Neural crest cell (in vitro differentiated cells): ENCODE measurements at places on chromosomes 6 and 20. TPM values are rescaled to one million over a fixed set of nuclear protein-coding genes. Genes with fewer than 3 reads are reported as not detected.

BNIP5 gene
- total RNA-seq, result not detected in 2 replicates

- no peaks in the 10 kb centered on the region for H3K36me3 ChIP-seq
- H3K4me3 ChIP-seq, result no peak overlapping the region
- no peak for DNase-seq
- no peaks in the 10 kb centered on the region for H3K27me3 ChIP-seq
- peaks cover 4% of the 10 kb centered on the region for H3K4me1 ChIP-seq
Observed at GRCh38 chr6:76230711-76231110, 158.2 kb upstream of the IMPG1 start.

DNA sequence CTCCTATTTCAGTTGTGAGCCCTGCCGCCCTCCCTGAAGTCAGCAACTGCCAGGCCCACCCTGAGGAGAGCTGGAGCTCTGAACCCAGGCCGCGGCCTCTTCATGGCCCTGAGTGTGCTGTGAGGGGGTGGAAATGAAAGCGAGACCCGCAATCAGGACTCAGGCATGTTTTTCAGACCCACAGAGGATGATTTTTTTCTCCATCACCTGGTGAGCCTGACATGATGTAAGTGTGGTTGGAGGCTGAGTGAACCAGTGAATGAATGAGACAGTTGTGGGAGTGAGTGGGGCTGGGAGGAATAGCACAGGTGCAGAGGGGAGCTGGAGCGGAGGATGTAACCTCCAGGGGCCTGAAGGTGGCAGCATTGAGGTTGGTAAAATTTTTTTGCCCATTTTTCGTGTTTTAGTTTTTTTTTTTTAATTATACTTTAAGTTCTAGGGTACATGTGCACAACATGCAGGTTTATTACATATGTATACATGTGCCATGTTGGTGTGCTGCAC, 18.3 kb downstream of the RAET1L start:
- H3K4me1 ChIP-seq, result peaks cover 9% of the 10 kb centered on the region
- peak overlapping the region; percentile 59 for H3K4me3 ChIP-seq
- peaks cover 51% of the 10 kb centered on the region for H3K27me3 ChIP-seq
- H3K27ac ChIP-seq, result no peak overlapping the region

DNA sequence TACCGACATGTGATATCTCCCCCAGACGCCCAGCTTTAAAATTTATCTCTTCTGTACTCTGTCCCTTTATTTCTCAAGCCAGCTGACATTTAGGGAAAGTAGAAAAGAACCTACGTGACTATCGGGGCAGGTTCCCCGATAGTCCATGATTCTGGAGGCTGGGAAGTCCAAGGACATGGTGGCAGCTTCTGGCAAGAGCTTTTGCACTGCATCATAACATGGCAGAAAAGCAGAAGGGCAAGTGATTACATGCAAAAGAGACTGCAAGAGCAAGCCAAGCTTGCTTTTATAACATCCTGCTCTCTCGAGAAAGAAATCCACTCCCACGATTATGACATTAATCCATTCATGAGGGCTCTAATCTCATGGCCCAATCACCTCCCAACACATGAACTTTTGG, 113.2 kb downstream of the CD164 start:
- H3K4me3 ChIP-seq, result no peak overlapping the region
- no peak overlapping the region for H3K27ac ChIP-seq
- peaks cover 10% of the 10 kb centered on the region for H3K36me3 ChIP-seq
- H3K27me3 ChIP-seq, result peaks cover 3% of the 10 kb centered on the region
- no peaks in the 10 kb centered on the region for H3K4me1 ChIP-seq
- DNase-seq, result no peak

- H3K4me1 ChIP-seq, result no peaks in the 10 kb centered on the region
- DNase-seq, result no peak
- H3K27ac ChIP-seq, result no peak overlapping the region
- peaks cover 5% of the 10 kb centered on the region for H3K36me3 ChIP-seq
- H3K4me3 ChIP-seq, result no peak overlapping the region
Observed at GRCh38 chr6:25423358-25423757, 144.2 kb downstream of the CARMIL1 start.

DNA sequence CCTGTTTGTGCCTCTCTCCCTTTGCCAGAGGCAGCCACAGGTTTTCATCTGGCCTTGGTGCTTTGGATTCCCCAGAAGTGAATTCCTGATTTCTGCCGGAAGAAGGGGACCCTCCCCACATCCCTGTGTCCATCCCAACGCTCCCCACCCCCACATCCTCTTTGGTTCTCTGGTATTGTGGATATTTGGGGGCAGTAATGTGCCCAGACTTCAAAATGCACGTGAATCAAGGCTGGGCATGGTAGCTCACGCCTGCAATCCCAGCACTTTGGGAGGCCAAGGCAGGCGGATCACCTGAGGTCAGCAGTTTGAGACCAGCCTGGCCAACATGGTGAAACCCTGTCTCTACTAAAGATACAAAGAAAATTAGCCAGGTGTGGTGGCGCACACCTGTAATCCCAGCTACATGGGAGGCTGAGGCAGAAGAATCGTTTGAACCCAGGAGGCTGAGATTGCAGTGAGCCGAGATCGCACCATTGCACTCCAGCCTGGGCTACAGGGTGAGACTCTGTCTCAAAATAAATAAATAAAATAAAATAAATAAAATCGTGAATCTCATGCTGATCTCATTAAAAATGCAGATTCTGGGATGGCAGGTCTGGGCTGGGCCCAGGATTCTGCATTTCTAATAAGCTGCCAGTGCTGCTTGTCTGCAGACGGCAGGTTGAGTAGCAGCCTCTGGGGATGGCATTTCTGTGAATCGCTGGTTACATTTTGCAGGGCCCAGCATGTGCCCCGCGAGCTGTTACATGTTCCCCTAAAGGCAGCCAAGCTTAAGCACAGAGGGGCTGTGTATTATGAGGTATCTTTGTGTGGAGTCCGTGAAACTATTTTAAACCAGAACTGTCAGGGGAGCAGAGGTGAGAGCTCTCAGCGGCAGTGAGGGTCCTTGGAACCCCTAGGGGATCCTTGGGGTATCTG, 49.0 kb downstream of the SYNJ2 start:
- no peaks in the 10 kb centered on the region for H3K36me3 ChIP-seq
- no peak overlapping the region for H3K4me3 ChIP-seq
- H3K27me3 ChIP-seq, result peaks cover 13% of the 10 kb centered on the region
- no peak for DNase-seq

DNA sequence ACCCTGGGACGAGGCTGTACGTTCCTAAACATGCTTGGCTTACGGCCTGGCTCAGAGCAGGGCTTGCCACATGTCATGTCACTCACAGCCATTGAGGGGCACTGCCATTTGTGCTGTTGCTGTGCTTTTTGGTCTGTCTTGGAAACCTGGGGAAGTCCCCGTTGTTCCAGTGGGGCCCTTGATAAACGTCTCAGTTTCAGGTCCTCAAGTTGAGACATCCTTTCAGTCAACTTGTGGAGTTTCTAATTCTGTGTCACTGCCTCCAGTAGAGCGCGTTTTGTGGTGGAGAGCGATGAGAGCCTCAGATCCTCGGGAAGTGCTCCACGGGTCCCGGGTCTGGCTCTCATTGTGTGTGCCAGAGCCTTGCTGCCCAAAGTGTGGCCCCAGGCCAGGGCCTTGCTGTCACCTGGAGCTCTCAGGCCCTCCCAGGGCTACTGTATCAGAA, 43.0 kb upstream of the CCR6 start:
- no peak overlapping the region for H3K4me3 ChIP-seq
- DNase-seq, result no peak
- no peak overlapping the region for H3K27ac ChIP-seq

GRCh38 chr6:1644516-1645060, 34.9 kb downstream of the FOXC1 start:
- H3K27me3 ChIP-seq, result no peaks in the 10 kb centered on the region
- no peaks in the 10 kb centered on the region for H3K4me1 ChIP-seq
- no peak overlapping the region for H3K27ac ChIP-seq
- no peak for DNase-seq
- no peaks in the 10 kb centered on the region for H3K36me3 ChIP-seq
- H3K4me3 ChIP-seq, result no peak overlapping the region

DNA sequence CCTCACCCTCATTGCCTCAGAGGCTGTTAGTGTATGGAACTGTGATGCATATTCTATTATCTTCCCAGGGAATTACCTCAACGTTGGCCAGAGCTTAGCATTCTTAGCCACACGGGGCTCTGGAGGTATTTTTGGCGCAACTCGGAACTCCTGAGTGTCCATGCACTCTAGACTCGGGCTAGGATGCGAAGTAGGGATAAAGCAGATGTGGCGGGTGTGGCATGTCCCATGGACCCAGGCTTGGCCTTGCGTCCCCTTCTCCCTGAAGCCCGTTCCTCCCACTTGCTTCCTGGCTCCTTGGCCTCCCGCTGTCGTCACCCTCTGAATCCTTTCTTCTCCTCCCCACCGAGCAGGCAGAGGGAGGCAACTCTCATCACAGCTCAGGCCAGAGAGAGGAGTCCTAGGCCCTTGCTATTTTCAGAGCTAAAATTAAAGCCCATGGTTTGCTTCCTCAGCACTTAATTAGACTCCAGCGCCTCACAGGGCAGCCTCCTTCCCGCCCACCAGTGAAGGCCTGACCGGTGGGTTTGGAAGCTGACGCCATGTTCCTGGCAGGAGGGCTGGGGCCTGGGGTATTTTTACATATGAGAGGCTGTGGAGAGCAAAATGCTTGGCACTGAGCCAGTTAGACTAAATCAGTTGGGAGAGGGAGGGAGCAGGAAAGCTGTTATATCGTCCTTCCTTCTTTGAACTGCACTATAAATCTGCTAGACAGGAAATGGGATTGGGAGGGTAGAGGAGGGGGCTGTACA, 138.7 kb downstream of the FOXO3 start:
- H3K27ac ChIP-seq, result peak overlapping the region; percentile 67
- DNase-seq, result no peak
- H3K4me1 ChIP-seq, result no peaks in the 10 kb centered on the region
- H3K4me3 ChIP-seq, result no peak overlapping the region
- H3K27me3 ChIP-seq, result no peaks in the 10 kb centered on the region

- DNase-seq, result no peak
- no peak overlapping the region for H3K4me3 ChIP-seq
- H3K4me1 ChIP-seq, result peaks cover 45% of the 10 kb centered on the region
- H3K27ac ChIP-seq, result peak overlapping the region; percentile 44
Observed at GRCh38 chr6:139547122-139547776, 172.8 kb upstream of the CITED2 start.

- no peak overlapping the region for H3K27ac ChIP-seq
- H3K27me3 ChIP-seq, result no peaks in the 10 kb centered on the region
- H3K36me3 ChIP-seq, result peaks cover 14% of the 10 kb centered on the region
- no peak for DNase-seq
- H3K4me1 ChIP-seq, result no peaks in the 10 kb centered on the region
Observed at GRCh38 chr6:85516168-85516567, 66.3 kb downstream of the NT5E start.

DNA sequence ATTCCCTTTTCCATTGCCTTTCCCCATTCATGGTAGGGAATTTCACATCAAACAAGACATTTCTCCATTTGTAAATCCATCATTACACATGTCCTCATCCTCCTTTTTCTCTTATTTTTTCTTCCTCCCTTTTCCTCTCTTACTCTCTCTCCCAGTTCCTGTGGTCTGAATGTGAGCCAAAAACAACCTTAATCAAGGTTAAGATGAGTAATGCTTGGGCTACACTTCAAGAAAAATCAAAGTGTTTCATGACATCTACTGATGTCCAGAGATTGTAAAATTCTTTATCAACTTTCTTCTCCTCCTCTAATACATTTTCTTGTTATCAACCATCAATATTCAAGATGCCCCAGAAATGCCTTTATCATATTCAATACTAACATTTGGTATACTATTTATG, 208.0 kb upstream of the PRND start:
- no peaks in the 10 kb centered on the region for H3K36me3 ChIP-seq
- H3K27me3 ChIP-seq, result peaks cover 17% of the 10 kb centered on the region
- no peak overlapping the region for H3K4me3 ChIP-seq
- H3K27ac ChIP-seq, result no peak overlapping the region
- no peak for DNase-seq
- H3K4me1 ChIP-seq, result no peaks in the 10 kb centered on the region

GRCh38 chr6:56193846-56194245, 53.5 kb downstream of the COL21A1 start:
- no peak overlapping the region for H3K27ac ChIP-seq
- no peaks in the 10 kb centered on the region for H3K27me3 ChIP-seq
- peaks cover 3% of the 10 kb centered on the region for H3K36me3 ChIP-seq

DACT2 gene
- total RNA-seq, result 0.19 and 0.43 TPM in 2 replicates

ADGRB3 gene
- total RNA-seq, result 5.0 and 5.1 TPM in 2 replicates

DNA sequence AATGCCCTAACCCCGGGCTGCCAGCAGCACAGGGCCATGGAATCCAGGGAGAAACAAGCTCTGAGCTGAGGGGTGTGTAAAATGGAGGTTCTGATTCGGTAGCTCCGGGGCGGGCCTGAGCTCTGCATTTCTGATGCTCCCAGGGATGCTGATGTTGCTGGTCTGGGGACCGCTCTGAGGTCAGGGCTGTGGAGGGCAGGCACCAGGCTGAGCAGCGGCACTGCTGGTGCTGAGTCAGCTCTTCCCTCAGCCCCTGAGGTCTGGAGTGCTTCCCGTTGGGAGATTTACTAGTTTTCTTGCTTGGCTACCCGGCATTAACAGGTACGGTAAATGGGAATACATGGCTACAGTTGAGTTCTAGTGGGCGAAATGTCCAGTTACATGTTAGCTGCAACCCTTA, 18.6 kb upstream of the CST3 start:
- H3K27me3 ChIP-seq, result no peaks in the 10 kb centered on the region
- H3K27ac ChIP-seq, result no peak overlapping the region
- H3K4me1 ChIP-seq, result no peaks in the 10 kb centered on the region
- DNase-seq, result no peak
- no peaks in the 10 kb centered on the region for H3K36me3 ChIP-seq
- H3K4me3 ChIP-seq, result no peak overlapping the region
